ENCODE measurements at places on chromosomes 1 and 21. TPM values are rescaled to one million over a fixed set of nuclear protein-coding genes. Genes with fewer than 3 reads are reported as not detected.

DNA sequence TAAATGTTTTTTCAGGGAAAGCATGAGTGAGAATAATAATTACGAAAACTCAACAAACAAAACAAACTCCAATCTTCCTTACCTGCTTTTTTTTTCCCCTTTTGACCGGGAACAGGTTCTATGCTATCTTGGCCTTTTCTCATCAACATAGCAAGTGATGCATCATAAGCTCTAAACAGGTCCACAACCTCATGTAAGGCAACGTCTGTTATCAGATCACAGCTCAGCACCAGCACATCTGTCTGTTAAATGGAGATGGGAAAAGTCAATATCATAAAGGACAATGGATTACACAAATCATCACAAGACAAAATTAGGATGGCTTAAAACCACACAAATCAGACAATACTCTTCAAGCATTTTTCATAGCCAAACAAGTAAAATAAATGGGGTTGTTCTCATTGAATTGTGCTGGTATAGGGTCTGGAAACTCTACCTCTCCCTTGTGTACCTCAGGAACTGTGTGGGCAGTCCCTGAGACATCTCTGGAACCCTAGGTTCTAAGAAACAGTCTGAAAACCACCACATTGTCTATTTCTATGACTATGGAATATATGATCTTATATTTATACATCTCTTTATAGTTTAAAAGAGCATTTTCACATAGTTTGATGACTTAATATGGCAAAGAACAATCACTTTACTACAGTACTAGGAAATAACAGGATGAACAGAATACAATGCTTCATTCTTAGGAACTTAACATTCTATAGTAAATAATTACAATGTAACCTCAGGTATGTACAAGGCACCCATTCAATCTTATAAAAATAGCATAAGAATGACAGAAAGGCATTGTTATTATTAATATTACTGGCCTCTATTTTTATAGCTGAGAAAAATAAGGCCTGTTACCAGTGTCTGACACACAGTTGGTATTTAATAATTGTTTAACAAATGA is 44.7 kb downstream of the EIF2B3 start:
- no peak for DNase-seq

GRCh38 chr1:82880506-82880905 is 1079.8 kb downstream of the ADGRL2 start:
- no peak for DNase-seq

DNA sequence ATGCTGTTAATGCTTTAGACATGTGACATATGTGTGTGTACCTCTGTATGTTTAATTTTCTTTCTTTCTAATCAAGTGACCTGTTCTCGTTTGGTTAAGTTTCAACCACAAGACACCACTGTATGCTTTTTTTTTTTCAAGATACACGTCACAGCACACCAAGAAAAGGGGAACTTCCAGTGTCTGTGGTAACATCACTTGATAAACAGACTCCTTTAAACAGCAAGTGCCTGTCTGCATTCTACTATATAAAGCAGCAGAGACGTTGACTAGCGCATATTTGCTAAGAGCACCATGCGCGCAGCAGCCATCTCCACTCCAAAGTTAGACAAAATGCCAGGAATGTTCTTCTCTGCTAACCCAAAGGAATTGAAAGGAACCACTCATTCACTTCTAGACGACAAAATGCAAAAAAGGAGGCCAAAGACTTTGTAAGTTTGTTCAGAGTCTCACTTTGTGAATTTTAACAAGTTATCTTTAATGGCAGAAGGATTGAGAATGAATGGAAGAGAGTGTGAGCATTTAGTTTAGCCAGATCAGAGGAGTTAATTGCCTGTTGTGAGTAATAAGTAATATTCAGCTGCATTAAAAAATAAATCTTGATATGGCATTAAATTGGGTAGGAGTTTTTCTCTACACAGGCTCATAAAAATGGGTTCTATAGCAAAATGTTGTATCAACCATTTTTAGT is at the start of gene RGS1:
Gene RGS1, plus strand, starts transcription at position 275 of the 691 bp plus-strand sequence. Its CDS starts 20 bp downstream, at position 295.
- no peak for DNase-seq

GRCh38 chr1:189939967-189940366 is 537.7 kb downstream of the BRINP3 start:
- no peak for DNase-seq

DNA sequence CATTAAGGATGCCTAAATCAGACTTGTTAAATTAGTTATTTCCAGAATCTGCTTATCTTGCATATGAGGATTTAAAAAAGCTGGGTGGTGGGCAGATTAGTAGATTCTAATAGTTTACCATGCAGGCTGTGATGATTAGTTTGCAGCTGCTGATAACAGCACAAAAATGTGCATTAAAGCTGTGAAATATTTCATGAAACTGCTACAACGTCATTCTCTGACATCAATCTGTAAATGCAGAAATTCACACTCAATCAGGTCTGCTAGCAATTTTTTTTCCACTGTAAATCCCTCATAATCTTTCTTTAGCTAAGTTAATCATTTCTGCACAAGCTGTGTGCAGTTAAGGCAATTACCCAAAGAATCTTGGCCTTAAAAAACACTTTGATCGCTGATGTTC is 9.3 kb upstream of the RPE65 start:
- no peak for DNase-seq

GRCh38 chr1:153598309-153599172 is 14.4 kb downstream of the S100A16 start:
- peak; percentile 58 for DNase-seq

GRCh38 chr1:91633438-91633837 is 132.8 kb downstream of the CDC7 start:
- DNase-seq: no peak

DNA sequence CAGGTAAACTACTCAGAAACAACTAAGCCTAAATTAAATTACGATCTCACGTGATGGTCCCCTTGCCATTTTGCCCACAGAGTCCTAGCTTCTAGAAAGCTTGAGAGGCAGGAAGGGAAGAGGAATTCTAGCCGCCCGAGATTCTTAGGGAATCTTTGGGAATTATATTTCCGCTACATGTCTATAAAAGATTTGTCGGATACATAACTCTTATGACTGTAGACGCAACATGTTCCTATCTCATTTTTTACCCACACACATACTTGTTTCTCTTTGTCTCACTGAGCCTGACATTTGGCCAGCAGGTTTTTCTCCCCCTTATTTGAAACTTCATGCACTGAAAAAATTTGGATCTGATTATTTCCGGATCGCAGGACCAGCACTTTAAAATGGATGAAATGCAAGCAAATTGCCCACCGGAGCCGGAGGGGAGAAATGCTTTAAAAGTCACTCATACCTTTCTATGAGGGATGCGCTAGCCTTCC is 5.5 kb downstream of the GLIS1 start:
- no peak for DNase-seq

DNA sequence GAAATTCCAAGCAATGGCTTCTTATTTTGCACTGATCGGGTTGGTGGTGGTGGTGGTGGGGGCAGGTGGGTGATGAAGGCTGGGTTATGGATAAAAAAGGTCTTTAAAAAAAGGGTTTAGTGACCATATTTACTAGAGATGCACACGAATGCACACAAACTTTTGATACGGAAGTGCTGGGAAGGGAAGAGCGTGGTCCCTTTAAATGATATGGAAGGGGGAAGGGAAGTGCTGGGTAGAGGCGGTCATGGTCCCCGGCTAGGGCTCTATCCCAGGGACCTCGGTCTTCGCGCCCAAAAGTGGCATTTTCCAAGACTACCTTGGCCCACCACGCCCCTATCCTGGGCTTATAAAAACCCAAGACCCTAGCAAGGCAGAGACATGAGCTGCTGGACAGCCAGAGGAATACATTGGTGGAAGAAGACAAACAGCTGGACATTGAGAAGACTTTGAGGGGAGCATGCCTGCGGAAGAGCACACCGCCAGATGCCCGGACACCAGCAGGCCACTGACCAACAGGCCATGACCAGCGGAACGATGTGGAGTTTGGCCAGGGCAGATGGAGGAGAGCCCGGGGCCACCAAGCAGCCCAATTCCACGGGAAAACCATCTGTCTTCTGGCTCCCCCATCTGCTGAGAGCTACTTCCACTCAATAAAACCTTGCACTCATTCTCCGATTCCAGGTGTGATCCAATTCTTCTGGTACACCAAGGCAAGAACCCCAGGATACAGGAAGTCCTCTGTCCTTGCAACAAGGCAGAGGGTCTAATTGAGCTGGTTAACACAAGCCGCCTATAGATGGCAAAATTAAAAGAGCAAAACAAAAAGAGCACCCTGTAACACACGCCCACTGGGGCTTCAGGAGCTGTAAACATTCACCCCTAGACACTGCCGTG is 1720.2 kb downstream of the MRPL39 start:
- DNase-seq: no peak

- no peak for DNase-seq
Observed at GRCh38 chr1:3190256-3191041, 121.4 kb downstream of the PRDM16 start.

DNA sequence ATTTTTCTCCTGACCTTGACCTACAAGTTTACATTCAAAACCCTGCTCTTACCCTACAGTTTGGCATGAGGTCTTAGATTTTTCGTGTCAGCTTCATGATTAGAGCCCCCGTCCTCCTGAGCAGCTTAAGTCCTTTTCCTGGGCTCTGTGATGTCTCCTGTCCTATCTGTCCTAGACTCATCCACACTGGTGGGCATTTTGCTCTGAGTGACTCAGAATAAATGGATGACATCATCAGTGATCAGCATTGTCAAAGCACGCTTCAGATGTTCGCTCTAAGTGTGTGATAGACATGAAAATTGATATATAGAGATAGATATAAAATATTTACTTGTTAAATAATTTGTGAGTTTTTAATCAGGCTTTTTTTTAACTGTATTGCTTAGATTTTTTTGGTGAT is 21.8 kb downstream of the RGS13 start:
- no peak for DNase-seq

DNA sequence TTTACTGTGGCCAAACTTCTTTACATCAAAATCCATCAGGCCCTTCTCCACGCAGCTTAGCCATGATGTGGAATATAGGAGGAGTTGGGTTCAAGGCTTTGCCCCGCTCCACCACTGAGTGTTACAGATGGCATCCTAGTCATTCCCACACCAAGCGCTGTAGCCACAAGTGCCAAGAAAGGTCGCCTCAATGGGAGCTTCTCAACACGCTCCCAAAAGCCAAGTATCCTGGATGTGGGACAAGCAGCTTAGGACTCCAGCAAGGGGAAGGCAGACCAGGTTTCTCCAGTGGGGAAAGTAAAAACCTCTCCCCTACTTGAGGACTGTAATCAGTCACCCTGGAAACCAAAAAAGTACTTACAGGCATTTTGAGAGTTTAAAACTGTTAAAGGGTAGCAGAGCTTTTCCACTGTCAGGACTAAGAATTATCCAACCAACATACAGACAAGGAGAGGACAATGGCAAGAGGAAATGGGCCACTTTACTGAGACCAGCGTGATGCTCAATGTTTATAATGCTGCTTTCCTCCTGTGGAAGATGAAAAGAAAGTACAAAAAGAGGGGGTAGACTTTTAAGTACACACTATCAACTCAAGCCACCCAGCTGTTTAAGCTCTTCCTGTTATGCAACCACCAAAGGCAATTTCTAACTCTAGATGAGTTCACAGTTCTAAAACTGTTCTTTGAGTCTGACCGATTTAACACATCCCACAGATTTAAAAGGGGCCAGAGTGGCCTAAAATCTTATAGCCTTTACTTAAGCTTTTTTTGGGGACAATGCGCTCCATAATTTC is 120.7 kb upstream of the KRTAP19-8 start:
- peak; percentile 40 for DNase-seq

DNA sequence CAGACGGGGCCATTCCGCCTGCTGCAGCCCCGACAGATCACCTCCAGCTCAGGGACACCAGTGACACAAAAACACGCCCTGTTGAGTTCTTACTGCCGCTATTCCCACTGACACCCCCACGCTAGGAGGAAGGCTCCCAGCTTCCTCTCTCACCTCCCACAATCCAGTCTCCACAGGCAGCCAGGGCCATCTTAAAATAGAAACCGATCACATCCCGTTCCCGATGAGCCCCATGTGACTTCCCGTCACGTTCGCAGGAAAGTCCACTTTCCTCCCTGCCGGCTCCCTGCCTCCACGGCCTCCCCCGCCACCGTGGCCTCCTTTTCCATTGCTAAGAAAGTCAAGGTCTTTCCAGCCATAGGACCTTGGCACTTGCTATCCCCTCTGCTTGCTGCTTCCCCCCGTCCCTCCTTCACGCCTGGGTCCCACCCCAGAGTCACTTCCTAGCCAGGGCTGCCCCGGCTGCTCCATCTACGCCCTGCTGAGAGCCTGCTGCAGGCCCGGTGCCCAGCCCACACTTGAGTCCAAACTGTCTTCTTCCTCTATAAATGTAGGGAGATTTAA is 24.0 kb upstream of the DDOST start:
- DNase-seq: no peak

DNA sequence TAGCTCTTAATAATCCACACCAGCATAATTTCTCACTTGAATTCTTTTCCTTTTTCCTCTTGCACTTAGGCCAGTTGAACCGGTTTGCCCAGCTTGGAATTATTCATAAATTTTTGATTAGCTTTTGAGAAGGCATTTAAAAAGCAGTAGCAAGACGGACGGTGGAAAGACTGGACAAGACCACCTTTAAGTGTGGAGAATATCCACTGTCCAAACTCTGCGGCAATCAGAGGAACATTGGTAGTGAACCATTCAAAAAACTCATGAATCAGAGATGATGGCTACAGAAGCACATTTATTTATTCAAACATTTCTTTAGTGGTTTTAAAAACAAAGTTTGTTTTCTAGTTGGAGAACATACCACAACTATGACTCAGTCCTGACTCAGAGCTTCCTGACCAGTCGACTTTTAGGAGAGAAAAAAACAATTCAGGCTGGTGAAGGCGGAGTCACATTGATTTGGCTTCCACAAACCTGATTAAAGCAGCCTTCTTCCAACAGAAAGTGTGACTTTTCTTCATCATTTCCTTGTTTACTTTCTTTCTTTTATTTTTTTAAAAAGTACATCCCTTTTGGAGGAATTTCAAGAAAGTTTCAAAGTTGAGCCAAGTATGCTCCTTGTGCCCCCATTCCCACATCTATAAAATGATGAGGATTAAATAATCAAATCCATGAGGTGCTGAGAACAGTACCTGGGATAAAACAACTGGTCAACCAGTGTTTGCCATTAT is 128.8 kb downstream of the ADSS2 start:
- peak; percentile 97 for DNase-seq

DNA sequence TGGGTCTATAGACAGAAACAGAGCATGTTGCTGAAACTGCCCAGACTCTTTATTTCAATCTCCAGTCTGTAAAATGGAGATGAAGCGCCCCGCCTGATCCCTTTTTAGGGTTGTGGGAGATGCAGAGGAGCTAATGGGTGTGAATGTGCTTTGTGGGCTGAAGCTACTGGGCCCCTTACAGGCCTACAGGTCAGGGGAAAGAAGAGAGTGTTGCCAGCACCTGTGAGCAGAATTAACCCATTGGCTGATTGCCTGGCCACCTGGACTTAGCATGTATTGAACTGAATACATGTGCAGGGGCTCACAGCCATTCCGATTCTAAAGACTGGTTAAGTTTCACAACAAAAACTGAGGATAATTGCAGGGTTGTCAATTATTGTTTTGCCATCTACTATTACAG is 13.9 kb upstream of the ATF3 start:
- DNase-seq: no peak

RHBG gene
- total RNA-seq: not detected

ATP1A2 gene
- total RNA-seq: 0.13 TPM

GPR137B gene
- 26.0 TPM for total RNA-seq

C1orf185 gene
- not detected for total RNA-seq

DLGAP3 gene
- not detected for total RNA-seq

DYNLT4 gene
- total RNA-seq: not detected

SPATA21 gene
- not detected for total RNA-seq

CFAP107 gene
- total RNA-seq: not detected

S100A7 gene
- not detected for total RNA-seq

TMEM82 gene
- not detected for total RNA-seq

ALG14 gene
- 13.0 TPM for total RNA-seq
